ENCODE measurements at places on chromosomes 12 and 14.
A peak's percentile ranks its signal among the peaks of the same experiment; 100 is the strongest.

DNA sequence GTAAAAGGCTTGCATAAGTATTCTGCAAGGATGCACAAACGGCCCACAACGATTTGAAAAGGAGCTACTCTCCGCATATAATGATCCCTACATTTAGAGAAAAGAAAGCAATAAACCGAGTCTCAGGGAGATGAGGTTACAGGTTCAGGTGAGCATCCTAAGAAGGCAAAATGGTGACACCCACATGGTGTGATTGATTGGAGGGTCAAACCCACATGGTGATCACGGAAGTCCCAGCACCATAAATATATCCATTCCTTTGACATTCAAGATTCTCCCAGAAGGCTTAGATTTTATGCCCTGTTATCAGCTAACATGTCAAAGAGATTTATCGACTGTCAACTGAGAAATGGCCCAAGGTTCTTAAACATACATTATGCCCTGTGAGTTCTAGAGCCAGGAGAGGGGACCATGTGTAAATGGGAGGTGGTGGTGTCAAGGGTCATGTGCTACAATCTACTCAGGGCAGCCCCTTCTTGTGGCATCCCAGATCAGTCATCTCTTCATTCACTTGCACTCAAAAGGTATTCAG, 282.2 kb downstream of the EMP1 start:
- no peak for DNase-seq

GRCh38 chr14:75879031-75879430, 102.8 kb downstream of the TGFB3 start:
- peak; percentile 47 for DNase-seq

GRCh38 chr12:85273381-85274314, 6.4 kb upstream of the ALX1 start:
- no peak for DNase-seq

GRCh38 chr12:91991399-91992187, 154.1 kb downstream of the BTG1 start:
- DNase-seq: no peak

DNA sequence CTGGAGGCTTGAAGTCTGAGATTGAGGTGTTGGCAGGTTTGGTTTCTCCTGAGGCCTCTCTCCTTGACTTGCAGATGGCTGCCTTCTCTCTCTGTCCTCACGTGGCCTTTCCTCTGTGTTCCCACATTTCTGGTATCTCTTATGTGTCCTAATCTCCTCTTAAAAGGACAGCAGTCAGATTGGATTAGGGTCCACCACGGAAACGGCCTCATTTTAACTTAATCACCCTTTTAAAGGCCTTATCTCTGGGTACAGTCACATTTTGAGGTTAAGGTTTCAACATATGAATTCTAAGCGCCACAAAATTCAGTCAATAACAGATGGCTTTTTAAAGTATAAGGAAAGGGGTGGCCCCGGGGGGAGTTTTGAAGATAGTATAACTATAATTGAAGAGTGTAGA, 33.5 kb downstream of the UNC79 start:
- DNase-seq: no peak

DNA sequence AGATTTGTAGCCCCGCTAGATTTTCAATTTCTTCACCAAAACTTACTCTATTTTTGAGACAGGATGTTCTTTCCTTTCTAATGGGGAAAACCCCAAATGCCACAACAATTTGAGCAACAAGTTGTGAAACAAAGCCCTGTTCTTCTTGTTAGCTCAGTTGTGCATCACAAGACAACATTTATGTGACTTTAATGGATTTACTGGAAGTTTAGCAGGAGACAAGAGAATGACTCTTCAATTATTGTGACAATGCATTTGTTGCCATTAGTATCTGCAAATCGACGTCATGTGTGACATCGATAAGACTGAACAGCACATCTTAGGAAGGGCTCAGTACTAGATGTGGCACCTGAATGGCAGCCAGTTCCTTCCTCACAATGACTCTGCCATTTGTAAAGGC, 1028.9 kb upstream of the TMEM132C start:
- no peak for DNase-seq

DNA sequence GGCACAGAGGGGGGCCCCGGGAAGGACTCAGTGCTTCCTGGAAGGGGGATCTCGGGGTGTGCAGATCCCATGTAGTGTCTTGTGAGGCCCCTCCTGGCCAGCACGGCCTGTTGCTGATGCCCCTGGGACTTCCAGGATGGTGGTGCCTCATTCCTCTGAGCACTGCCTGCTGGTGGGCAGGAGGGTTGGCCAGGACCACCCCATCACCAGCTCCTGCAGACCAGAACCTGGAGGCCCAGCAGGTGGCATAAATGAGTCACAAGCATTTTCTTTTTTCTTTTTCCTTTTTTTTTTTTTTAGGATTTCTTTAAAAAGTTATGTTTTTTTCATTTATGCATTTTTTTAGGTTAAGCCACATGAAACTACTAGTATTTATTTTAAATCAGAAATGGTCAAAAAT, 8.0 kb downstream of the MMP17 start:
- no peak for DNase-seq

GRCh38 chr12:96177013-96177412, 17.2 kb upstream of the ELK3 start:
- no peak for DNase-seq

DNA sequence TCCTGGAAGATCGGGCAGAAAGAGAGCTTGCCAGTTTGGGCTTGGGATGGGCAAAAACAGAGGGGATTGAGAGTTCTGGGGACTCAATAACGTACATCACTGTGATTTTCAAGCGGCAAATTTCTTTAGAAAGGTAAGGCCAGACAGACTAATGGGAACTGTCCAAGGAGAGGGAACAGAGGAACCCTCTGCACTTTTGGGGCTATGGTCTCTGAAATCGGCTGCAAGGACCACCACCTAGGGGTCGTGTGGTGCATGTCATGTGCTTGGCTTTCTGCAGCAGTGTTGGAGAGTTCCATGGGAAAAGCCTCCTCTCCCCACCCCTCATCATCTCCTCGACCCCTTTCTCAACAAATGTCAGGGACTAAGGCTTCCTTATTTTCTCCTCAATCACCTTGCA, 79.6 kb downstream of the PPM1A start:
- no peak for DNase-seq

DNA sequence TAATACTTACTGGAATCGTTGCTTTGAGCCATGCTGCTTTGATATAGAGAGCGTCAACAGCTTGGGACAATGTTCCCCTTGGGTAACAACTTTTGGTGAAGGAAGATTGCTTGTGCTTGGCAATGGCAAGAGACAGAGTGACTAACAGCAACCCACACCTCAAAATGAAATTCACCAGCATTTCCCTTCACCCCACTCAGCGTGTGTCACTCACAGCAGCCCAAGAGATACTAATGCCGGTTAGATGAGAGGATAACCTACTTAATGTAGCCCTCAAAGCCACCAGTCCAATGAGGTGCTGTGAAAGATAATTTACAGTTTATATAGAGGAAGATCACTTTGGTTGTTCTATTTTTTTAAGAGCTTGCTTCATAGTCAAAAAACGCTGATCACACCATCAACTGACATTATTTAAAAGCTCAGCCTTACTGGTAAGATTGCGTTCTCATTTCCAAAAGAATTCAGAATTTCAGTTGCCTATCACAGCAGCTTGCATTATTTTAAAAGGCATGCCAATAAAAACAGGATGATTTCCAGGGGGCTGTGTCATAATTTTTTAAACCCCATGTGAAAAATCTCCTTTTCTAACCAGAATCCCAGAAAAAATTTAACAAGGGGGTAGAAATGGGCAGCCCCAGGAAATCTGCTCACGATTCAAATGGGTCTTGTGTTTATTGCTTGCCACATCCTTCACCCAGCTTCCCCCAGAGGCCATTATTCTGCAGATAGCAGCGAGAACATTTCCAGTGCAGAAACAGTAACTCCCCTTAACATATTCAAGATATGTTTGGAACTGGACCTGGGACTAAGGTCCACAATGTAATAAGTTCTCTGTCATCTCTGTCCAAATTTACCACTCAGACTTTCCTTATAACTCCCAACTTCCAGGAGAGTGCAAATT, at the start of gene IL26:
Gene IL26, minus strand, starts transcription at position 235 of the 901 bp plus-strand sequence. Its CDS starts 54 bp downstream, at position 181.
- DNase-seq: no peak

DNA sequence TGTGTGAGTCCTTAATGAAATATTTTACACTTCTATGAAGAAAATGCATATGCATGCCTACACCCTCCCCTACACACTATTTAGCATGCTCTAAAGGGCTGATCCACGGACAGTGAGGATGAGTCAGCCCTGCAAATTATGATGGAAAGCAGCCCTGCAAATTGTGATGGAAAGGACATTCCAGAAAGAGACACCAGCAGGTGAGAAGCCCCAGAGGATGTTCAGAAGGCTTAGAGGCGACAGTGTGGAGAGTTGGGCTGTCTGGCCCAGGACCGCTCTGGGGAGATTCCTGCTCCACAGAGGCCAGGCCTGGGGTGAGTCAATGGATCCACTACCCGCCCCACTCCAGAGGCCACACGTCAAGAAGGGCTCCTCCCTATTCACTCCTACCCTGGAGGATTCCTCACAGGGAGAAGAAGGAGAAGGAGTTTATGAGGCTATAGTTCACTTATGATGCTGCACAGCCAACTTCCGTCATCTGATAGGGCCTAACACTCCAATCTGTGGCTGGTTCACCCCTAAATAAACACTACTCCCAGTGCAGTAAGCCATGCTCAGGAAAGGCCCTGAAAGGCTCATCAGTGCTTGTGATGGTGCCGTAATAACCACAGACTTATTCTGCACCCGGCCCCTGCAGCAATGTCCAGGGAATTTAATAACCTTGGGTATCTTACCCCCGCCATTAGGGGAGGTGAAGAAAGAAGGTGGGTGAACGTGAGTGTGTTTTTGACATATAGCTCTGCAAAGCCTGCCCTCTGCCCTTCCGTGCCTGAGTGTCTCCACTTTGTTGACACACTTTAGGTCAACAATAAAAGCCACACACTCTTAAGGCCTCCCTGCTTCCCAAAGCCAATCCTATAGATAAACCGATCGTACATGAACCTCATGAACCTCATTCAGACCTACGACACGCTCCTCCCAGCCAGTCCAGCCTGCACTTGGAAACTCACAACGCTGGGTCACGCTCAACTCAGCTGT, 46.4 kb downstream of the CLMN start:
- DNase-seq: no peak

GRCh38 chr14:82667501-82667900, 1133.8 kb upstream of the SEL1L start:
- no peak for DNase-seq

- DNase-seq: no peak
Observed at GRCh38 chr12:10936506-10936905, 2.6 kb downstream of the TAS2R14 start.

DNA sequence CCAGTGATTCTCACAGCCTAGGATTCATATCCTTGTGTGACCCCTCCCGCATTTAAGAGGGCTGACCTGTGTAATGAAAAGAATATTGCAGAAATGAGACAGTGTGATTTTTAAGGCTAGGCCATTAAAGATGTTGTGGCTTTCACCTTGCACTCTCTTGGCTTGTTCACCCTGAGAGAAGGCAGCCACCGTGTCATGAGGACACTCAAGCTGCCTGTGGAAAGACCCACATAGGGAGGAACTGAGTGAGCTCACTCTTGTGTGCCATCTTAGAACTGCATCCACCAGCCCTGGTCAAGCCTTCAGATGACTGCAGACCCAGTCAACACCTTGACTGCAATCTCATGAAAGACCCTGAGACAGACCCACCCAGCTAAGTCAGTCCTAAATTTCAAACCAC, 46.3 kb upstream of the TMPO start:
- DNase-seq: no peak

GRCh38 chr12:111330800-111331752, 37.8 kb downstream of the PHETA1 start:
- no peak for DNase-seq

DNA sequence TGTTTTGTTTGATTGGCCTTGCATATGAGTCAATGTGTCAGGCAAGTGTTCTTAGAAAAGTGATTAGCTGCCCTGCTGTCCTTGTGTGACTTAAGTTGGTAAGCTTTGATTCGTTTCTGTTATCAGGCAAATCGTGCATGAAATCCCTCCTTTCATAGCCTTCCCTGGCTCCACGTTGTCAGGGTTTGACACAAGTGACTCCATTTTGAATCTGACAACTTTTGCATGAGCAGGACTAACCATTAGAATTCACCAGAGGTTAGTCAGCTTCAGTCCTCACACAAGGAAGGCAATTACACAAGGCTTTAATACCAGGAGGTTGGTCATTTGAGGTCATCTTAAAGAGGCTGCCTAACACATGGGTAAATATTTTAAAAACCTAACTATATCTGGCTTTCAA, 68.2 kb downstream of the GPATCH2L start:
- DNase-seq: no peak

- DNase-seq: no peak
Observed at GRCh38 chr12:50119387-50119786, 7.4 kb downstream of the COX14 start.

- DNase-seq: no peak
Observed at GRCh38 chr12:122062832-122063693, 15.5 kb upstream of the MLXIP start.

GRCh38 chr12:41510470-41510869, 322.4 kb downstream of the PDZRN4 start:
- no peak for DNase-seq

GRCh38 chr14:61662437-61663311, 32.6 kb upstream of the HIF1A start:
- DNase-seq: peak; percentile 64

GRCh38 chr14:94016446-94016976, 9.6 kb upstream of the OTUB2 start:
- DNase-seq: no peak

GRCh38 chr14:29757188-29757680, 170.4 kb downstream of the PRKD1 start:
- no peak for DNase-seq

- no peak for DNase-seq
Observed at GRCh38 chr14:105849933-105850626, 323.7 kb downstream of the TMEM121 start.

GRCh38 chr12:84813780-84814663, 98.6 kb downstream of the SLC6A15 start:
- DNase-seq: no peak

GRCh38 chr14:105883066-105884005, 357.0 kb downstream of the TMEM121 start:
- DNase-seq: no peak

- DNase-seq: no peak
Observed at GRCh38 chr12:104458694-104459367, 2.1 kb downstream of the CHST11 start.

DNA sequence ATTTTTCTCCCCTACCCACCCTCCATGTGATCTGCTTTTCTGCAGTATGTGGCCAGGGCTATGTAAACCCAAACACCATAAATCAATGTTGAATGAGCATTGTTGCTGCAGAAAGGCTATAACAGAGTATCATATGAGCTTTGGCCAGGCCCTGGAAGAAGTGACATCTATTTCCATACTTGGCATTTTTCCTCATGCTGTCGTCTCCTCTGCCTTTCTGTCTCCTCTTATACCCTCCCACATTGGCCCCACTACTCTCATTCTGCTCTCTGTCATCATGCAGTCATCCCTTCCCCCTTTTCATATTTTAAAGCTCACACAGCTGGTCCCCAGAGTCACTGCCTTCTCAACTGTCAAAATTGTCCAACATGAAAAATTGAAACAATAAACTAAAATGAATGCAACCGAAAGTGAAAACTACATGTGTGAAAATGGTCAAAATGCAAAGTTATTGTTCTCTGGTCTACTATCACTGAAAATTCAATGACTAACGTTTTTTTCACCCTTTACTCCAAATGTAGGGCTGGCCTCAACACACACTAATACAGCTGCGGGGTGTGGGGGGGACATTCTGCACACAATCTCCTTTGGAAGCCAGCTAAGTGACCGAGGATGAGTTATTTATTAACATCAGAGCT, 290.7 kb upstream of the TMPO start:
- DNase-seq: no peak
